ENCODE measurements at places on chromosomes 5 and 9. TPM values are rescaled to one million over a fixed set of nuclear protein-coding genes. Genes with fewer than 3 reads are reported as not detected.

The MSX2 gene
- 2.2 TPM for total RNA-seq

The IFNK gene
- not detected for total RNA-seq

The SLC6A19 gene
- total RNA-seq, result not detected

The AIF1L gene
- total RNA-seq, result 0.30 TPM

The FREM1 gene
- 0.30 TPM for total RNA-seq

The GNG10 gene
- total RNA-seq, result 109 TPM

The OCLN gene
- 4.2 TPM for total RNA-seq

The INSL4 gene
- not detected for total RNA-seq

The SPINK4 gene
- not detected for total RNA-seq

The PCDHGA1 gene
- total RNA-seq, result under 0.01 TPM

The CDO1 gene
- total RNA-seq, result 19.0 TPM

The LHFPL2 gene
- 12.4 TPM for total RNA-seq

The RBM22 gene
- total RNA-seq, result 29.1 TPM

The GABRB2 gene
- total RNA-seq, result not detected

The CARTPT gene
- not detected for total RNA-seq

The TMEM252 gene
- total RNA-seq, result not detected

The PTPN3 gene
- total RNA-seq, result 1.6 TPM

The NMUR2 gene
- not detected for total RNA-seq

The SPATA31A7 gene
- total RNA-seq, result not detected

The CCNO gene
- total RNA-seq, result not detected

The TSSK1B gene
- not detected for total RNA-seq

The GRM6 gene
- not detected for total RNA-seq

The SLC23A1 gene
- total RNA-seq, result not detected

The SLC9A3 gene
- 1.5 TPM for total RNA-seq

The LIX1 gene
- total RNA-seq, result not detected

The CEL gene
- total RNA-seq, result 0.17 TPM

The LHX3 gene
- not detected for total RNA-seq

The ABO gene
- not detected for total RNA-seq

The CKMT2 gene
- total RNA-seq, result 1.0 TPM

The PDCD1LG2 gene
- total RNA-seq, result 4.9 TPM

The UQCRQ gene
- total RNA-seq, result 237 TPM

The SPATA31E1 gene
- total RNA-seq, result not detected

The ANKRD55 gene
- not detected for total RNA-seq

The FOXD4L3 gene
- total RNA-seq, result not detected

The WNT8A gene
- not detected for total RNA-seq

The LCN15 gene
- total RNA-seq, result not detected

The TAF11L10 gene
- not detected for total RNA-seq

The ARHGEF28 gene
- 9.2 TPM for total RNA-seq

The IFNE gene
- not detected for total RNA-seq

The C1QTNF3 gene
- 0.34 TPM for total RNA-seq

The ARL14EPL gene
- not detected for total RNA-seq

The GABRA6 gene
- total RNA-seq, result not detected

The FCHSD1 gene
- 18.3 TPM for total RNA-seq

The MAP1B gene
- 130 TPM for total RNA-seq

The SIT1 gene
- not detected for total RNA-seq

The SLC1A1 gene
- total RNA-seq, result 0.45 TPM

Data from bronchus fibroblast of lung (primary cell).